ENCODE measurements at places on chromosomes 2 and 18.

DNA sequence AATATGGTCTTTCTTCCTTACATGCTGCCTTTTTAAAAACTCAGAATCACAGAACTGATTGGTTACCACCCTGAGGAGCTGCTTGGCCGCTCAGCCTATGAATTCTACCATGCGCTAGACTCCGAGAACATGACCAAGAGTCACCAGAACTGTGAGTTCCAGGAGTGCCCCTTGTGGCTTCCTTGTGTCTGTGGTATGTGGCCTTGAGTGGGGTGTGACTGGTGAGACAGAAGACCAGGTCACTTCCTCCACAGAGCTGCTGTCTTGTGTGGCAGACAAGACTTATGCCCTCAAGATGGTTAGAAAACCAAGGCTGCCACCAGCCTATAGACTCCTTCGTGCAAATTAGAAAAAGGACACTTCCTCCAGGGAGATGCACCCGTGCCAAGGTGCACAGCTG, 72.6 kb downstream of the EPAS1 start:
- DNase-seq, result no peak

- no peak for DNase-seq
Measured at GRCh38 chr2:146189541-146189940, 1655.3 kb upstream of the ACVR2A start.

GRCh38 chr18:9643549-9643948, 29.2 kb upstream of the PPP4R1 start:
- peak; percentile 96 for DNase-seq

DNA sequence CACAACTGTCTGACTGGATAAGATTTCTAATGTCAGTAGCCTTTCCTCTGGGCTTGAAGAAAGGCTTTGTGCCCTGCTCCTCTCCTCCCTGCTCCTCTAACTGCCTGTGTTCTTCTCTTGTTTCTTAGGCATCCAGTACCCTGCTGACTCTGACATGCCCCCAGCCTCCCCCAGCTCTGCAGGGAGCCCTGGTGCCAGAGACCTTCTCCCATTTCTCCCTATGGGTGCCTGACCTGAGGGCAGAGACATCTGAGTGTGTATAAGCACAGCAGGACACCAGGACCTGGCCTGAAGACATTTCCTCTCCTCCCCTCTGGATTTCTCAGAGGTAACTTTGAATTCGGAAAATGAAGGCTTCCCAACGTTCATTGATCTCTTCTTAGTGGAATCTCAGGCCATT, 23.6 kb downstream of the RNF144A start:
- DNase-seq, result no peak

GRCh38 chr18:3246635-3247239, 864 bp upstream of the MYL12A start:
- peak; percentile 44 for DNase-seq

- no peak for DNase-seq
Measured at GRCh38 chr18:8938817-8939216, 163.7 kb upstream of the NDUFV2 start.

DNA sequence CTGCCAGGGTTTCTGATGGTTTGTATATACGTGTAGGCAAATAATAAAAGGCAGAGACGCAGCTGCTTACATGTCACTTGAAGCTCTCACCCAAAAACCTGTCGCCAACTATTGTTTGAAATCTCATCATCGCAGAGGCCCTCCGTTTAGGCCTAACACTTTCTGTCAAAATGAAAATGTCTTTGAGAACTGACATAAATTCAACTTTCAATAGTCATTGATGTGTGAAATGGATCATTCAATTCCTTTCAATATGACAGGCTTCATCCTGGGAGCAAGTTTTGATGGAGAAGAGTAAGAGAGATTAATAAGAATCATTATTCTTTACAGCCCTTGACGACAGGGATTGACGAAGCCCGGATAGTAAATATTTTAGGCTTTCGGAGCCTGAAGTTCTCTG, 2.7 kb downstream of the ACTG2 start:
- no peak for DNase-seq

DNA sequence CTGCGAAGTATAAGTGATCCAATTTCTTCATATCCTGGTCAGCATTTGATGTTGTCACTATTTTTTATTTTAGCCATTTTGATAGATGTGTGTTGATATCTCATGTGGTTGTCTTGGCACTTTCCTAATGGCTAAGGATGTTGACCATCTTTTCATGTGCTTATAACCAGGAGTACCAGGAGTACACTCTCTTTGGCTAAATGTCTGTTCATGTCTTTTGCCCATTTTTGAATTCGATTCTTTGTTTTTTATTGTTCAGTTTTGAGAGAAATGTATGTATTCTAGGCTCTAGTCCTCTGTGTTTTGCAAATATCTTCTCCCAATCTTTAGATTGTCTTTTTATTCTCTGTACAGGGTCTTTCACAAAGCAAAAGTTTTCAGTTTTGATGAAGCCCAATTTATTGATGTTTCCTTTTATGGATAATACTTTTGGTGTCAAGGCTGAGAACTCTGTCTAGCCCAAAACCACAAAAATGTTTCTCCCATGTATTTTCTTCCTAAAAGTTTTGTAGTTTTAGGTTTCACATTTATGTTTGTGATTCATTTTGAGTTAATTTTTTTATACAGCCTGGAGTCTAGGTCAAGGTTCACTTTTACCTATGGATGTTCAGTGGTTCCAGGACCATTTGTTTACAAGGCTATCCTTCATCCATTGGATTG, 65.4 kb downstream of the SDC1 start:
- DNase-seq, result no peak

DNA sequence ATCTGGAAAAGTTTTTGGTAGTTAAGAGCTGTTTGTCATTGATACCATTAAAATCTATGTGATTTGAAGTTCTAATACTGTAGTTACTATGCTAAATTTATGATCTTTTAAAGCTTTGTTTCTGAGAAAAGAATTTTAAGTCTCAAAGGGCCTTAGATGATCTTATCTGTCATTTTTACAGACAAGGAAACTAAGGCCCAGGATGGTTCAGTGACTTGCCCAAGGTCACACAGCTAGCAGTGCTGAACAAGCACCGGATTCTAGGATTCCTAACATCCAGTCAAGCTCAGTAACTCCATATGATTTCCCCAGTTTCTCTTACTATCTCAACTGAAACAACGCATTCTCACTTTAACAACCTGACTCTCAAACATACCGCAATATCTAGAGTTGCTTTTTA, 37.7 kb downstream of the PELI1 start:
- no peak for DNase-seq

- no peak for DNase-seq
Measured at GRCh38 chr2:111219285-111219684, 98.6 kb downstream of the BCL2L11 start.

- DNase-seq, result no peak
Measured at GRCh38 chr18:48852794-48853193, 98.0 kb downstream of the SMAD7 start.

- peak; percentile 98 for DNase-seq
Measured at GRCh38 chr2:189657867-189658266, 3.4 kb upstream of the ASNSD1 start.

GRCh38 chr2:210839450-210839849, 283.1 kb downstream of the CPS1 start:
- no peak for DNase-seq

All from fibroblast of the aortic adventitia (primary cell).